Activated T-cell treated with anti-CD3 and anti-CD28 coated beads for 1 hour (primary cell): ENCODE measurements at places on chromosomes 2 and 18.

DNA sequence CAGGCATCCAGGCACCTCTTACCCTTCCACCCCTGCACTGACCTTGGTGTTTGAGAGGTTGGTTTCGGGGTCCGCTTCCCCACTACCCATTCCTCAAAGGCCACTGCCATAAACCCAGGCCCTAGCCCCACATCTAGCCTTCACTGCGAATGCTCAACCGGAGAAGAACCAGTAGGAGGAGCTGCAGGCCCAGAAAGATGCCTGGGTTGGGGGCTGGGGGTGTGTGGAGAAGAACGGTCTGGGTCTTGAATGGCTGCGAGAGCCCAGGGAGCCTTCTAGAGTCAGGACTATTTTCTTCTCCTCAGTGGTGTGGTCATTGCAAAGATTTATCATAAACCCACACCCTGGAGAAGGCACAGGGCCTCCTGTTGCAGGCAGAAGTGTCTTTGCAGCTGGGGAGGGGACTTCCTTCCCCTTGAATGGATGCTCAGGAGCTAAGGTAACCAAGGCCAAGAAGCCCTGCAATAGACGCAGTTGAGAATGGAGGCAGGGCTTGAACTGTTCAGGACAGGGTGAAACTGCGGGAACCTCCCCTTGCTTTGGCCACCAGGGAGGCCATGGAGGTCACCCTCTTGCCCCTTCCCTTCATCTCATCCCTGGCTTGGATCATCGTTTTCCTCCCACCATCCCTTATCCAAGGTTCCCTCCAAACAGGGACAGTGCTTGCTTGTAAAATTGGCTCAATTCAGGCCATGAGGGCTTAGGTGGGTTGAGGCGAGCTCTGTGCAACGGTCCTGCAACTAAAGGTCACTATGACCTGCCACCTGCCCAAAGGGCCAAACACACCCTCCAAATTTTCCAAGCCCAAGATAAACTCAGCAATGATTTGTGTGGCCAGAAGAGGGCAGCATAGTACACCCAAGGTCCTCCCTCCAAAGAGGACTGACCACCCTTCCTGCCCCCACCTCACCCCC, 20.9 kb downstream of the THNSL2 start:
- DNase-seq = no peak

- no peak for DNase-seq
Measured at GRCh38 chr2:16635791-16636699, 29.6 kb downstream of the CYRIA start.

- no peak for DNase-seq
Measured at GRCh38 chr2:124039762-124040291, 14.7 kb downstream of the CNTNAP5 start.

GRCh38 chr2:174072069-174072468, 106.9 kb upstream of the SP3 start:
- DNase-seq = no peak

GRCh38 chr2:11933854-11934253, 187.4 kb downstream of the LPIN1 start:
- no peak for DNase-seq

DNA sequence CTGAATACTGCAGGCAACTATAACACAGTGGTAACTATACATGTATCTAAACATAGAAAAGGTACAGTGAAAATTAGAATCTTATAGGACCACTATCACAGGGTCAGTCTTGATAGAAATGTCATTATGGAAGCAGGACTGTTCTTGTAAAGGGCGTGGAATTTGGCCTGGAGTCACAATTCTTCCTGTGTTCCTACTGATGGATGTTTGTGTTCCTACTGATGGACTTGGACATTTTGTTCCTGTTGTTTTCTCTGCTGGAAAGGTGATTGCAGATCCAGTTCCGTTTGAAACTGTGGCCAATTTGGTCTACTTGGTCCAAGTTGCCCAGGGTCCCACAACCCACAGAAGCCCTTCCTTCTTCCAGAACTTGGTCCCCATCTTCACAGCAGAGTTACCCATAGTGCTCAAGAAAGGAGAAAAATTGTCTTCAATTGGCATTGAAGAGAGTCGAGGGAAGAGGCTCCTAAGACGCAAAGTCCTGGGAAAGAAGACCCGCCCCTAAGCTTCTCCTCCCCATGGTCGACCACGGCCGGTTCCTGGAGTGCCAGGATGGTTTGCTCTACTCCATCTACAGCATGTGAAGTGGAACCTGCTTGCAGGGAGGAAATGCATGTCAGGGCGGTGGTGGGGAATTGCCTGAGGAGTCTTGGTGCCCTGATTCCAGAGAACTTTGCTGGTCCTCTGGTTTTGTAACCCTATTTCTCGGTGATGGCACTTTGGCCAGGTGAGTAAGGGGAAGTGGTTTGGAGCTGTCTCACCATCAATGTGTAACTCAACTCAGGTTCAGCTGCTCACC, 102.8 kb upstream of the RAB12 start:
- no peak for DNase-seq

DNA sequence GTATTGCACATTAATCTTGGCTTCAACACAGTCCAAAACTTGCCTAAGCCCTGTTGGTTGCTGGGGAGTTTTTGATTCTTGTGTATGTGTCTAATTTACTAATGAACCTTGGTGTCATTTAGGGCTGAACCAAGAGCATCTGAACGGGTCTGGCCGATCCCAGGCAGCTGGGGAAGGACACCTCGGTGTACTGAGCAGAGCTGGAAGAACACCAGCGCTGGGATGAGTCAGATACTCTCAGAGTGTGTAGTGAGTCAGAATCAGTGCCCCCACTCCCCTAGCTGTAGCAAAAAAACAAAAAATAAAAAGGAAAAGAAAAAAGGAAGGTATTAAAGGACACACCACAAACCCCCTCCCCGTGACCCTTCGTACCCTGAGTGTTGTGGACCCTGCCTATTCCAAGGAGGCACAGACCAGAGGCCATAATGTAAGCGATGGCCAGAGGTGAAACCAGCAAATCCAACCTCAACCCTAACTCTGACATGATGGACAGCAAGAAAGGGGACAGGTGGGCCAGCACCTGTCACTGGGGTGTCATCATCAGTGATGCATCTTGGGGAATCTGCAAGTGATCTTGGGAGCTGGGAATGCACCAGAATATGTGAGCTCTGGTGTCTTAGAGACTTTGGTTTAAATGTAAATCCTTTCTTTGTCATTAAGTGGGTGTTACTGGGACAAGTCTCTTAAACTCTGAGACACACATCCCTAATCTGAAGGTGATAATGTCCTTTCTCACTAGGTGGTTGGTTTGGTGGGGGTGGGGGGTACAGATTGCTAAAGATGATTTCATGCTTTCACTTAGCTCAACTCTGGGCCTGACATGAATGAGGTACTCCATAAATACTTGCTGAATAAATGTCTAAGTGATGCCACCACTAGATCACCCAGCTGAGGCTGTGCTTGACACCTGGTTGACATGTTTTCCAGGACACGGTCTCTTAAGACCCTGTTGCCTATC, 34.2 kb upstream of the NCOA1 start:
- DNase-seq = no peak

DNA sequence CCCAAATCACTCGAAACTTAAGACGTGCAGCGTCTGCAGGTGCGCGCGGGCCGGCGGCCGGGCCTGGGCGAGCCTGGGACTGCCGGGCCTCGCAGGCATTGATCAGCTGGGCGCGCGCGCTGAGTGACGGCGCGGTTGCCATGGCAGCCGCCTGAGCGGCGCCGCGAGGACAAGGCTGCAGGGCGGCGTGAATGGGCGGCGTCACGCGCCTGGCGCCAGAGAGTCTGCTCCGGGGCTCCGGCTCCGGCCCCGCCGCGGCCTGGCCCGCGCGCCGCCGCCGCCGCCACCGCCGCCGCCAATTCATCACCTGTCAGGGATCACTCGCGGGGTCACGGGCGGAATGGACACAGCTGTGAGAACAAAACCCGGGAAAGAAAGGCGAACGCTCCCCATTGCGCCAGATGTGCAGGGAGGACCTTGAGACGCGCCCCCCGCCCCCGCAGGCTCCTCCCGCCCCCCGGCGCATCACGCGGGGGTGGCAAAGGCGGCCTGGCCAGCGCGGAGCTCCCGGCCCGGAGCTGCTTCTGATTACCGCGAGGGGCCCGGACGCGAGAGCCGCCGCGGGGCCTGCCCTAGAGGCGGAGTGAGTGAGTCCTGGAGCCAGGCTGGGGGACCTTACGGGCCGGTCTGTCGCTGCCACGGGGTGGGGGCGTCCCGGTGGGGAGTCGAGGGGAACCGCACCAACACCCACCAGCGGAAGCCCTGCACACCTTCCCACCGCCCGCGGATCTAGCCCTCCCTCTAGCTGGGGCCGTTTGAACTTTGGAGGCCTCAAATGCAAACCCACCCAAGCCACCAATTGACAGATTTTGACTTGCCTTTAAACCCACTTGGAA, 2.9 kb upstream of the ID2 start:
- DNase-seq = peak; percentile 64

DNA sequence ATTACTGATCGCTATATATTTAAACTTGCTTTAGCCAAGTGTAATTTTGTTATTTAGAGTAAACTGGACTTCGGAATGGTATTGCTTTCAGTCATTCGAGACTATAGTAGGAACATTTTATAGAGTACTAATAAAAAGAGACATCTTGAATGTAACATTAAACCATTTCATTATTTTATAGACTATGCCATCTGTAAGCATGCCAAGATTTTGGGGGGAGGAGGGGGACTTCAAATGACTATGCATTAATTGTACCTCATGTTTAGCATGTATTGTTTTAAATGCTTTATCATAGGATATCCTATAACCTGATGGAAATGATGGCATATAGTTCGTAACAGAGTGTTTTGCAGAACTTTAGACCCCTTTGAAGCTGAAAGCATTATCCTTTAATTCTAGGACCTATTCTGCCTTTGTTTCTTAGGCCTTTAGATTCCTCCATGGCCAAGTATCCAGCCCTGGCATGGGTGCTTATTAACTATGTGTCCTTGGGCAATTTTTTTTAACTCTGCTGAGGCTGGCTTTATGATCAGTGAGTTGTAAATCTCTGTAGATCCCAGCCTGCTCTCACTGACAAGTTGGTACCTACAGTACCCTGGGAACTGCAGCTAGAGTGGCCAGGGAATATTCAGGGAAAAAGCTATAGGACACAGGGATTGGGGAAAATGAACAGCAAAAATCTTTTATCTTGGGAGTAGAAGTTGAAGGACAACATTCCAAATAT, 93.4 kb downstream of the PARD3B start:
- no peak for DNase-seq

DNA sequence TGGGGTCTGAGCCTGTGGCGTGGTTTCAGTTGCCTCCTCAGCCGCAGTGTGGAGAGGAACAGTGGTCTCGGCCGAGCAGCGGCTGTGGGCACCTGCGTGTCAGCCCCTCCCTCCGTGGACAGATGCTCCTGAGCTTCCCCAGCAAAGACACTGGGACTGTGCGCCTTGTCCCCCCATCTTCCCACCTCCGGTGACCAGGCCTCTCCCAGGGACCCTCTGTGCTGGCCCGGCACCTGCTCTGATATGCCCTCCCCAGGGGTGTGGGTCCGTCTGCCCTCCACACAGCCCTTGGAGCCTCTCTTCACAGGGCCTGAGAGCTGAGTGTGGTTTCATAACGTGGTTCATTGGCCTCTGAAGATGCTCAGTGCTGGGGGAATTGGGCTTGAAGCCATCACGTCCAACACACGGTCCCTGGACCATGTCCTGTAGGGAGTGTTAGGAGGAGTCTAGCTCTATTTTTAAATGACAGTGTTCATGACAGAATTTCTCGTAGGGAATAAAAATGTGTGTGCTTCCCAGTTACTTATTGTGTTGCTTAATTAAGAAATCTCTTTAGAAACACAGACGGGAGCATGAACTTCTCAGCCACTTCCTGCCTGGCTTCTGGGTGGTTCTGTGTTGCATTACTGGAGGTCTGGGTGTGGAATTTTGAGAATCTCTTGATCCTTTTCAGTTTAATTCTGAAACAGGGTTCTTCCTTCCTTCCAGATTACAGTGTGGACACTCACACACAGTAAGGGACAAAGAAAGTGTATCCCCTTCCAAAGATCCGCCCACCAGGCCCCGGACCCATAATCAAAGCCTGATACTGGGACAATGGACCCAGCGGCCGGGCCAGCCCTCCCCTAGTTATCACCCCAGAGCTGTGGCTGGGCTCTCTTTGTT, 110.7 kb downstream of the NFATC1 start:
- no peak for DNase-seq

- no peak for DNase-seq
Measured at GRCh38 chr2:202682274-202682673, 47.5 kb downstream of the FAM117B start.

DNA sequence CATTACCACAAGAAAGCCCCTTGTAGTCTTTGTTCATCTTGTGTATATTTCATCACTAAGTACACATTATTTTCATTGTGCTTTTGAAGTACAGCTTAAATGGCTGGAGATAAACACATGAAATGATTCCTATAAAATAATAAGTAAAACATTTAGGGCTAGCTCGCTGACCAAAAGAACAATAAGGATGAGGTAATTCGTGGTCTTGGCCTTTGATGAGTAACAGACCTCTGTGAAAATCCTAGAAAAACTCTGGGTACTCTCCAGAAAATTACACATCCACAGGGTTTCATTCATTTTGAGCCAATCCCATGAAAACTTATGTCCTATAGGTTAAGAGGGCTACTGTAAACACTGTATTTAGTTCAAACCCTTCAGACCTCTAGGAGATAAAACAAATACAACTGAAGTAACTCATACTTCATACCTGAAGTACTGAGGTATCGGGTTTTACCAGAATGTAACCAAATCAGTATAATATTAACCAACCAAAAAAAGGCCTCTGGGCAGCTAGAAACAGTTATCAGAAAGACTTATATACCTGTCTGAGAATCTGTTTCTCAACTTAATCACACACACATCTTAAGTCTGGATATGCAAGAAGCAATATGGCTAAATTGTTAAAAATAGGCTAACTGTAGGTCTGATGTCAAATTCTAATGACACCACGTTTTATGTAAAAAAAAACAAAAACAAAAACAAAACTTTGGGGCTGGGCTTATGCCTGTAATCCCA, 31.0 kb downstream of the CFAP36 start:
- no peak for DNase-seq

DNA sequence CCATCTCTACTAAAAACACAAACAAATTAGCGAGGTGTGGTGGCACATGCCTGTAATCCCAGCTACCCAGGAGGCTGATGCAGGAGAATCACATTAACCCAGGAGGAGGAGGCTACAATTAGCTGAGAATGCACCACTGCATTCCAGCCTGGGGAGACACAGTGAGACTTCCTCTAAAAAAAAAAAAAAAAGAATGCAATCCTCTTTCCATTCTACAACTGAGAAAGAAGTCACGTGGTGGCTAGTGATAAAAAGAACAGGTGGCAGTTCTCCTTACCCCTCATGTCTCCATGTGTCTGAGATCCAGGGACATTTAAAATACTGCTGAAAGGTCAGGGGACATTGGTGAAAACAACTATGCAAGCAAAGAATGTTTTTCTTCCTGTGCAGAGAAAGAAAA, 24.4 kb upstream of the GPR39 start:
- no peak for DNase-seq

DNA sequence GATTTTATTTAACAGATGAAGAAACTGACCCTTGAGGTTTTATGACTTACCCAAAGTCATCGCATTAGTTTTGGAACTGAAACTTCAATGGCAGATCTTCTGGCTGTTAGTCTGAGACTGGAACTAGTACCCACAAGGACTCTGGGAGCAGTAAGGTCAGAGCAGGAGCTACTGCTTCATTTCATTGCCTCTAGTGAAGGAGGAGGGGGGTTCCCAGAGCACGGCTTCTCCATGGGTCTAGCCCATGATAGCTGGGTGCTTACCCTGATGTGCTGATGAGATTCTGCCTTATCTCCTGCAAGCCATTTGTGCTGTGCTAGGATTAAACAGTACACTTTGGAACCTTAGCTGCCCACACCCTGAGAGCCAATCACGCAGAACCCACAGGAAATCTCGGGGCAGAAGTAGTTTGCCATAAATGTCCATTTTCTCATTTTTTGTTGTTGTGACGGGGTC, 5.4 kb upstream of the RNASEH1 start:
- DNase-seq = no peak

- DNase-seq = no peak
Measured at GRCh38 chr18:22302144-22302543, 115.6 kb downstream of the CTAGE1 start.
